ENCODE measurements at places on chromosomes 3 and 15.

DNA sequence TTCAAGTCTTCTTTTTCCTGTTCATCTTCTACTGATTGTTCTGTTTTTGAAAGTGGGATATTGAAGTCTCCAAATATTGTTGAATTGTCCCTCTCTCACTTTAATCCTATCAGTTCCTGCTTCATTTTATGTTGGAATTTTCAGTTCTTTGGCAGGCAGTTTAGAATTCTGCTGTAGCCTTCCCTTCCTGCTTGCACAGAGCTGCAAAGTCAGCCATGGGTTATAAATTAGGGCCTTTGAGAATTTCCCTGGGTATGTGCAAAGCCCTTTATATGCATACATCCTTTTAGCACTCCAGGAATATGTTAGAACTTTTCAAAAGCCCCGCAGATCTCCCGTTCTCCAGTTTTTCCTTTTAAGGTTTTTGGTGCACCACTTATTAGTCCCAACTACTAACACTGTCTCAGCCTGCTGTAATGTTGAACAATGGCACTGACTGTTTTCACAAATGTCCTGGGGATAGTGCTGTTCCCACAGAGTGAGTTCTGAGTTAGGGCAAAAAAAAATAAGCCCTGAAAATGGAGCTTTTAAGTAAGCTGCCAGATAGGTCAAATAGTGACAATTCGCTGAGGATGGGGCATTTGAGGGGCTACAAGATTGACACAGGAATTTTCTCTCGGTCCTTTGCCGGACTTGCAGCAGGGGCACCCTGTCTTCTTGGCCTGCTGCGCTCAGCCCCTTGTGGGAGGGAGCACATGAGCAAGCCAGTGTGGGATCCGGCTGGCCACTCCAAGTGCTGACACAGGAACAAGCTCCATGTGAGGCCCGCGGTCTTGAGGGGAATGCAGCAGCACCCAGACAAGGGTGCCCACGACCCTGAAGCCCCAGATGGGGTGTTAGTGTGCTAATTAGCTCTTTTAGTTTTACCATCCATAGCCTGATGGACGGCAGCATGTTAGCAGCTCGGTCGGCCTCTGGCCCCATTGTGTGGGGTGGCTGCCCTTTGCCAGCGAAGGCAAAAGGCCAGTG, 96.0 kb downstream of the VPS8 start:
- no peak for DNase-seq

DNA sequence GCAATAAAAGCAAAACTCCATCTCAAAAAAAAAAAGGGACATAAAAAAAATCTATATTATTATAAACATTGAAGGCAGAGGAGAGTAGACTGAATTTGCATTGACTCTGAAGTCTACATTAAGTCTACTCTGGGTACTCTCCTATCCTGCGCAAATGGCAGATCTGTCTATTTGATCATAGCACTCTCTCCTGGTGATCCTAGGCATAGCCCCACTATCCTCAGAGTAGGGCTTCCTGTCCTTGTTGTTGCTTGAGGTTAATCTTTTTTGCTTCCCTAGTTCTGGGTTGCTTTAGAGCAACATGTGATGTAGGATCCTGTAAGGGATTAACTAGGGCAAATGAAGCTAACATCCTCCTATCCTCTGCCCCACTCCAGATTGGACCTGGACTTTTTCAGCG, 82.1 kb upstream of the LRRFIP2 start:
- DNase-seq, result no peak

DNA sequence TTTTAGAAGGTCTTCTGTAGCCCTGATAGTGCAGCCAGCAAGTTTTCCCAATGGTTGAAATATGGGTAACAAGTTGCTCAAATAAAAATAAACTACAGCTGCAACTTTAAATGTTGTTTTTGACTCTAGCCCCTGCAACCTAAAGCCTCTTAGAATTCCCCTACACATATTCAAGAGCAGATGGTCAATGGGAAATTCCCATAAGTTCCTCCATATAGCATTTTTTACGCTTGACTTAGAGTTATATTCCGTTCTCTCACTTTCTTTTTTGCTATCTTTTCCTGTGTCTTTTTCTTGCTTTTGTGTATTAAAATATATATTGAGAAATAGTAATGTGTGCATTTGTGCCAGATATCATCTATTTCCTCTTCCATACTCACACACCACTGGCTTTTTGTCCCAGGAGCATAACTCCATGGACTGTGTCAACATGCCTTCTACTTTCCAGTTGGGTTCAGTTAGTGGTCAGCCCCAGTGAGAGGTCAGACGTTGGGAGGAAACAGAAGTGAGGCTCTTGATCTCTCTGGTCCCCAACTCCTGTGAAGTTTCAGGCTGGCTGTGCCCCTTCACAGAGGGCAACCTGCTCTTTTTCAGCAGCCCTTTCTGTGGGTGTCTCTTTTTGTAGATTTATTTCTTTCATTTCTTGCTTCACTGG, 63.3 kb upstream of the TP63 start:
- no peak for DNase-seq

DNA sequence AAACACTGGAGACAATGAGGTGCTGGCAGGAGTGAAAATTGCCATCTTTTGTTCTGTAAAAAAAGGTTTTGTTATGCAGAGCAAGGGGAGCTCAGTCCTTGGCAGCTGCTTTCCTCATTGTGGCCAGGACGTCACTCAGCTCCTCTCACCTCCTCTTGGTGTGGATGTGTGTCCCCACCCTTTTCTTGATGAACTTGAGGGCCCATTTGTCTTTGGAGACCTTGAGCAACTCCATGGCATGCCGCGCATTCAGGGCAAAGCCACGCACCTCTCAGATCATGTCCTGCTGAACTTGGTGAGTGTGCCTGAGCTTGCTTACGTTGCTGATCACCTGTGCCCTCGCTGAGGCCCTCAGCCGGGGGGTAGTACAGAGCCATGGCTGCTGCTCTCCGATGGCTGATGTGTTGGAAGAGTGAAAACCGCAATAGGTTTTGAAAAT, 24.5 kb upstream of the BDH1 start:
- DNase-seq, result no peak

DNA sequence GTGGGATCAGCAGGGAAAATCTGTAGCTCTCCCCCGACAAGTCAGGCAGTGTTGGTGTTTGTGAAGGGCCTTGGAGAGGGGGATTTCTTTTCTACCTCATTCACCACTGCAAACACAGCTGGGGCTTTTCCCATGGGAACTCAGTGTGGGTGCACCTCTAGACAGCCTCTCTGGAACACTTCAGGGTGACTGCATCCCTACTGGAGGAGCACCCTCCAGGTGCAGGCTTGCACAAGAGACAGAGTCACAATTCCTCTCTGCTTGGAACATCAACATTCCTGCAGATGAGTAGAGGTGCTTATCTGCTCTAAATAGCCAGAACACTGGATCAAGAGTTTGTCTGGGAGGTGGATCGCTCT, 72.7 kb upstream of the AKAP13 start:
- DNase-seq, result no peak

- DNase-seq, result no peak
These were observed 14.0 kb downstream of the PLCH1 start for GRCh38 chr3:155730843-155731242.

DNA sequence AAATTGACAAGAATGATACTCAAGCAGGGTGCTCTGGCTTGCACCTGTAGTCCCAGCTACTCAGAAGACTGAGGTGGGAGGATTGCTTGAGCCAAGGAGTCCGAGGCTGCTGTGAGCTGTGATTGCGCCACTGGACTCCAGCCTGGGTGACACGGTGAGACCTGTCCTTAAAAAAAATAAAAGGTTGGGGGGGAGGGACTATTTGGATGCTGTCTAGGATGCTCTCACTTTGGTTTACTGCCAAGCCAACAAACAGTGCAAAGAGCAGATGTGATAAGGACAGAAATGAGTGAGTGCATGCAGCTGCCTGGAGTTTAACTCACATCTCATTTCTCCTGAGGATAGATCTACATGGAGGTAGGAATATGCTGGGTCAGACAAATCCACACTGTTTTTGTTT, 130.0 kb downstream of the FRMD4B start:
- DNase-seq, result no peak

DNA sequence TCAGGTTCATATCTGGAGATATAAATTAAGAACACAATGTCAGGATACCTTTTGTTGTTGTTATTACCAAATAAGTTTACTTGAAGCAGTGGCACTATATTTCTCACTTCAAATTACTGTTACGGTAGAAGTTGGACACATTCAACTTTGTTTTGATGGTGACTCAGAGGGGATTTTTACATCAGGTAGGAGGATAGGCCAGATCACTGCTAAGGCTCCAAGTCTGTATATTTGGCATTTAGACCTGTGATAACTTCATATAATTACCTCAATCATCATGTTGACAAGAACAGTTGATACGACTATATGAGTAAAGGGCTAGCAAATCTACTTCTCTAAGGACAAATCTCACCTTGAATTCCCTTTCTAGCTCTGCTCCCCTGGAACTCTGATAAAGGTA, 15.6 kb downstream of the LZTFL1 start:
- no peak for DNase-seq
